ENCODE measurements at places on chromosomes 5 and 9.

- no peak for DNase-seq
These were observed 233.3 kb downstream of the ZNF608 start for GRCh38 chr5:124512952-124513632.

DNA sequence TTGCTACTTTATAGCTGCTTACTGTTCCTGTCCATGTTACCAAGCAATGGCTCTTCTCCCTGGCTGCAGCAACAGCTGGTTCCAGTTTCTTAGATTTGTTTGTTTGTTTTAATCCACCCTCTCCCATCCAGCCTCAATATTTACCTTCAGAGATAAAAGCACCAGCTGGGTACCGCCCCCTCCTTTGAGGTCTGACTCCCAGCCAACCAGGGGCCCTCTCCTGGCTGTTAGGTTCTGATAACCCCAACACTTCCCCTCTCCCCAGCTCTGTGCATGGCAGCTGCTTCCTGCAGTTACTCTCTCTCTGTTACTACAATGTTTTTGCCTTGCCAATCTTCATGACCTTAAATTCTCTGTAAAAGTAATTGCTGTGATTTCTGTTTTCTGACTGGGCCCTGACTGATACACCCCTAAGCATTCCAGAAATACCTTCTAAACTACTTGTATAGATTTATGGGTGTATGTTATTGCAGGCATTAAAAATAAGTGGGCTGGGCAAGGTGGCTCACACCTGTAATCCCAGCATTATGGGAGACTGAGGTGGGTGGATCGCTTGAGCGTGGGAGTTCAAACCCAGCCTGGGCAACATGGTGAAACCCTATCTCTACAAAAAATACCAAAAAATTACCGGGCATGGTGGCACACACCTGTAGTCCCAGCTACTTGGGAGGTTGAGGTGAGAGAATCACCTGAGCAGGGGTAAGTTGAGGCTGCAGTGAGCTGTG lies 2.6 kb upstream of the GCNT1 start:
- DNase-seq, result no peak

DNA sequence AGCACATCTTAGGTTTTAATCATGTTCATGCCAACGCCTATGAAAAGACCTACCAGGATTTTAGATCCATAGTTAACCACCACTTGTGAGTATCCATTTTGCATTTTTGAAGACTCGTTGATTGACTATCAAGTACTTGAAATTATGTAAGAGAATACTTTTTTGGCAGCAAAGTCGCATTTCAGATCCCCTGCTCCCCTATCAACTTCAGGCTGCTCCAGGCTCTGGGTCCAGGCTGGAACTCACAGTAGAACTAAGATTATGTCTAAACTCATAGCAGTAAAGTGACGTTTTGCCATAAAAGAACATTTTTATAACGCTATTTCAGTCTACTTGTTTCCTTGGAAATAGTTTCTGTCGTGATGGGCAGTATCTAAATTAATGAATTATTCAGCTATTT lies 267.7 kb downstream of the FANCC start:
- DNase-seq, result no peak

DNA sequence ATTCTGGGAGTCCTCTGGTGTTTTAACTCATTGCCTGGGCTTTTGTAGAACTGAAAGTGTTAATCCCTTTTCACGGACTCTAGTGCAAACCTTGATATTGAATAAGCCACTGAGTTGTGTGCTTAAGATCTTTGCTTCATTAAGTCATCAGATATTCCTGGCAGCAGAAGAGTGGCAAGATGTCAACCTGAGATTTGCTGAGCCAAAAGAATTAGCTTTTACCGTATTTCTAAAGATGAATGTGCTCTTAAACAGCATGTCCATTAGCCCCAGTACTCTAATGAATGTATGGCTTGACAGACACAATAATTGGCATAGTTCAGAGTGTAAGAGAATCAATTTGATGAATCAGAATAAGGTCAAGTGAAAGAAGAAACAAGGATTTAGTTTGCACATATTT lies 87.2 kb upstream of the CDH6 start:
- DNase-seq, result no peak

GRCh38 chr9:93576258-93577077 lies at the start of gene PHF2:
TSS of gene PHF2 (plus strand) at chr9:93576584. CDS start at chr9:93576774, 190 bp downstream.
- DNase-seq, result no peak

- DNase-seq, result no peak
These were observed 77.5 kb upstream of the PANK3 start for GRCh38 chr5:168656633-168657032.

- no peak for DNase-seq
These were observed 241.4 kb downstream of the MARCHF11 start for GRCh38 chr5:15938186-15938585.

GRCh38 chr5:134132372-134133187 lies 18.1 kb downstream of the TCF7 start:
- peak; percentile 70 for DNase-seq

Measured in stimulated activated CD8-positive, alpha-beta memory T cell treated with anti-CD3 and anti-CD28 coated beads, Interleukin-7, amount 100 ng/mL, for 1 hour (primary cell).